ENCODE measurements at places on chromosomes 2 and 18.

DNA sequence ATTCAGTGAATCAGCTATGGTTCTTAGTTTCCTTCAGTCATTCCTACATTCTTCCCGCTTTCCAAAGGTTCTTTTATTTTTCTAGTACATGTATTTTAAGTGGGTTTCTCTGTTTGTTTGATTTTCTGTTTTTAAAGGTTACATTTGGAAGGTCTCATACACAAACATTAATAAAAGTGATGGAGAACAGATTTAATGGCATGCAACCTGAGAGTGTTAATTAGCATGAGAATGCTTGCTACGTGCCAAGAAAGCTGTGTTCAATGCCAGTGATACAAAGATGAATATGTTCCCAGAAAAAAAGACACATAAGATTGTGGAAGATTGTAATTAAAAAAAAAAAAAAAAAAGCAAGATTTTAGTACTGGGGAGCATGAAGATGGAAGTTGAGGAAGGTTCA, 61.8 kb upstream of the CDC42EP3 start:
- DNase-seq: no peak

DNA sequence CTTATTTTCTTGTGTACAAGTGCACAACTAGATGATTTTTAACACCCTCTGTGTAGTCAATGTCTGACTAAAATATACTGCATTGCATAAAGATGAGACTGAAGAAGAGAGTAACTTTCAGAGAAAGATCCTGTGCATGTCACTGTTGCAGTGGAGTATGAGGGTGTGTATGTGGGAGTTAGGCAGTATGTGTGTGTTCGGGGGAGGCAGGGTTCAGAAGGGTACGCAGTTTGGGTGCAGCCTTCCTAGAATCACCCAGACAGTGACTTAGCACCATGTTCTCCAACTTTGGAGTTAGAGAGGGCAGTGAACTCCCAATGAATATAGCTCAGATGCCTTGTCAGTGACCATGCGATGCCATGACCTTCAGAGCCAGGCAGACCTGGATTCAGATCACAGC, 84.6 kb downstream of the LRATD1 start:
- DNase-seq: no peak

DNA sequence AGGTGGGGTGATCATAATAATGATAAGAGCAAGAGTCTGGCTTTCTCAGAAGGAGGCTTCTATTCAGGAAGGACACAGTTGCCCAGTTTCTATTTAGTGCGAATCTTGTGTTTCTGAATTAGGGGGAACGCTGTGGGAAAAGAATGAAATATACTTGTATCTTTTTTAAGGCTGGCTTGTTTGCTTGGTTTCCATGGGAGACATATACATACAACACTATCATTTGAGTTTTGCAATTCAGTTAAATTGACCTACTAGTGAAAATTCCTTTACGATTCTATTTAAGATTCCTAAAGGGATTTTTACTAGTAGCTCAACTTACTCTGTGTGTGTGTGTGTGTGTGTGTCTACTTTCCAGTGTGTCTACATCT, 24.7 kb upstream of the ANKRD62 start:
- no peak for DNase-seq

GRCh38 chr2:29374823-29375222, 259.6 kb downstream of the CLIP4 start:
- DNase-seq: no peak

DNA sequence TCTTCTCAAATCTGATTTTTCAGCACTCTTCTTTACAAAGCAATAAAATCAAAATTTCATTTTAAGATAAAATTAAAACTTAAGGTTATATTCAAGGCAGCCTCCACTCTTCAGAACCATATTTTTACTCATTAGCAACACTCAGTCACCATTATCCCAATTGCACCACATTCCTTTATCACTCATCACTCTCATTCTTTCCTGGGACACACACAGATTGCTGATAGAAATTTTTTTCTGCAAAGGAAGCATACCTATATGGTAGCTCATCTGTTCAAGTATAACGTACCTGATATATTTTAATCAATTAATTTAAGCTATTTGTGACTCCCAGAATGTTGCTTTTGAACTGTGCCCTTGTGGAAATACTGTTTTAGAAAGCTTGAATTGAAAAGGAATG, 1559.3 kb upstream of the ZEB2 start:
- no peak for DNase-seq

DNA sequence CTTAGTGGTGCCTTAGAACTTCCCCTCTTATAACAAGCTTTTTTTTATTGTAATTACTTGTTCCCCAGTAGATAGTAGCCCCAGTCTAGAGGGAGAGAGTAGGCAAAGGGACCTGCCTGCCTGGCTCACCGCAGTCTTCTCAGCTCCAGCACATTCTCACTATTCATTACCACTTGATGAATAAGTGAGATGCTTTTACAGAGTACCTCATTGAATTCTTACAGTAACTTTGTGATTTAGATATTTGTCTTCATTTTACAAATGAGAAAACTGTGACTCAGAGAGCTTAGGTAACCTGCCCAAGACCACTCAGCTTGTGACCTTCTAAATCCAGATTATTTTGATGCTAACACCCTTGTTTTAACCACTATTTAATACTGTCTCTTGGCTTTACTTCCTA, 77.8 kb downstream of the CHRNA1 start:
- DNase-seq: no peak

DNA sequence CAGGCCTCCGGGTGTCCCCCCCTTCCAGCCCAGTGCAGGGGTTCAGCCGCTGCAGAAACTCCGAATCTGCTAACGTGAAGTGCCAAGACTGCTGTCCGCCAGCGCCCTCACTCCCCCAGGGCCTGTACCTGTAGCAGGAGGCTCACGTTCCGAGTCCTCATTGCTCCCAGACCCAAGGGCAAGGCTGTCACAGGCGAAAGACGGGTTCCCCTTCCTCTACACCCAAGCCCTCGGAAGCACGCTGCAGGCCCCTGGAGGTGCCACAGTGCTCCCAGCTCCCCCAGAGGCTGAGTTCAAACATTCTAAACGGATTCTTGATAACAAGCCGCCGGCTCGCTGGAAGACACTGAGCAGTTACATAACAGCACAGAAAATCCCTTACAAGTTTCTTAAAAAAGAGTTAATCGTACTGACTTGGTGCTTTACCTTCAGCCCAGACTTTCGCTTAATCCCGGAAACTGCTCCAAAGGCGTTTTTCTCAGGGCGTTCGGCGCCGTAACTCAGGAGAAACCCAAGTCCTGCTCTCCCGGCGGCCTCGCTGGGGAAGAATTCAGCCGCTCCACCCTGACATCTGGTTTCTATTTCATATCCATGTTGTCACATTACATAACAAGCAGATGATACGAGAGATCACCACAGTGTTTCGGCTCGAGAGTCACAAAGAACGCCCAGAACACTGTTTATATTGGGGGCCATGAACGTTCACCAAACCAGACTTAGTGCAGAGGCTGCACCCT, 92.0 kb downstream of the HDAC4 start:
- no peak for DNase-seq

GRCh38 chr2:19369341-19369955, 11.0 kb upstream of the OSR1 start:
- no peak for DNase-seq

DNA sequence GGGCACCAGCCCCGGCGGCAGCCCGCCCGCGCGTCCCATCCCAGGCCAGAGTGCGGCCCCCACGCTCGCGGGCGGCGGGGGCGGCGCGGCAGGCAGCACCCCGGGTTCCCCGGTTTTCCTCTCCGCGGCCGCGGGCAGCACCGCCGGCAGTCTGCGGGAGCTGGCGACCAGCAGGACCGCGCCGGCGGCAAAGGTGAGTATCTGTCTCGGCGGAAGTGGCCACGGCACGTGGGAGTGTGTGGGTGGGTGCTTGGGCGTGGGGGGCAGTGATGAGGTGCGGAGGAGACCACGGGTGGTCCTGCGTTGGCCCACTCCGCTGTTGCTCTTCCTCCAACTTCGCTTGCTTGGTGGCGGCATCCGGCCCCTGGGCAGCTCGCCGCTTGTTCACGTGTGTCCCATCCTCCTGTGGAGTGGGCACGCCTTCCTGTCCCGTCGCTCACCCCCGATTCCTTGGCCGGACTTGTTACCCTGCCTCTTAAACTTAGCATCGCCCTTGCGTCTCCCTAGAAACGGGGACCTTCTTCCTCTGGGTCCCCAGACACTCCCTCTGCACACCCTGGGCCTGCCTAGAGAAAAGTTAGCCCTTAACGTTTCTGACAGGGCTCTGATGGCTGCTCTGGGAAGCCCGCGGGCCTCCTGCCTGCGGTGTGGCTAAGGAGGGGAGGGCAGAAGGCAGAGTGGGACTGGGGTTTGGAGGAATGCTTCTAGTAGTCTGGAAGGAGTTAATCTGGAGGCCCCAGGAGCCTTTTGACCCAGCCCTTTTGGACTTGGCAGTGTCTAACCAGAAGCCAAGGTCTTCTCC, 1.1 kb downstream of the SH3RF3 start:
- peak; percentile 12 for DNase-seq

Measured in activated gamma-delta T cell (primary cell).